Fibroblast of skin of right quadriceps (primary cell): ENCODE measurements at places on chromosomes 7 and 10.

GRCh38 chr7:936386-937054 lies 18.0 kb downstream of the ADAP1 start:
- peak; percentile 11 for DNase-seq

DNA sequence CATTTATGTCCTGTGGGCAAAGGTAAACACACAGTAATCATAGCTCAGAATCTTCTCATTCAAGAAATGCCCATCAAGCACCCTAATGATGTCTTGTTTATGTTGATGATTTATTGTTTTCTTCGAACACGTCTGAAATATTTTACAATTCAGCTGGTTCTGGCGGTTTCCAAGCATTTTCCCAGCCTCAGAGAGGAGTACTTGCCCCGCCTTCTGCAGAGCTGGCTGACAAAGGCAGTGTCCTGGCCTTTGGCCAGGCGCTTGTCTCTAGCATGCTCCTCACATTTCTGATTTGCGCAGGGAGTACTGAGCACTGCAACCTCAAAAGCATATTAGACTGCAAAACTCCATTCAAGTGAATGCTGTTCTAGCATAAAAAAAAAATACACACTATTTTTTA lies 314.2 kb upstream of the GNAI1 start:
- peak; percentile 72 for DNase-seq

DNA sequence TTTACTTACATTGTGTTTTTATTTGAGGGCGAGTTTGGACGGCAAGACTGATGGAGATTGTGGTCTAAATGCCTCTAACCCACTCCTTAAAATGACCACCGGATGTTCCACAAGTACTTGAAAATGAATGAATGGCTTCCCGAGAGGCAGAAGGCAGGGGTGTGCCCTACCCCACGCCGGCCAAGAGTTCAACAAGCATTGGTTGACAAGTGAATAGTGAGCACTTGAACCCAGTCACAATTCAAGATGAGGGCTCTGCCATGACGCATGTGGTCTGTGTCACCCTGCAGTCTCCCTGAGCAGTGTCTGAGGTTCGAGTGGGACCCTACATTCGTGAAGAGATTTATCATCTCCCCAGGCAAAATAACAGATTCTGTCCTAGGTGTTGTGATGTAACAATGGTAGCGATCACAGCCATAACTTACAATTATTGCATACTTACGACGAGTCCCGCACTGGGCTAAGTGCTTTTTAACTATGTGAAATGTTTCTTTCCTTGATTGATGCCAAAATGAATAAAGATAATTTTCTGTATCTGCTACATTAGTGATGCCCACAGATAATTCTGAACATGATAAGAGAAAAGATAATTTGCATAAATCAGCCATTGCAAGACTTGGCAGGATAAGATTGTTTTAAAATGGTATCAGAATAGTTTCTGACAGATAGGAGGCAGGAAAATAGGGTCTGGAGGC lies 305.4 kb downstream of the WDR37 start:
- DNase-seq = no peak

DNA sequence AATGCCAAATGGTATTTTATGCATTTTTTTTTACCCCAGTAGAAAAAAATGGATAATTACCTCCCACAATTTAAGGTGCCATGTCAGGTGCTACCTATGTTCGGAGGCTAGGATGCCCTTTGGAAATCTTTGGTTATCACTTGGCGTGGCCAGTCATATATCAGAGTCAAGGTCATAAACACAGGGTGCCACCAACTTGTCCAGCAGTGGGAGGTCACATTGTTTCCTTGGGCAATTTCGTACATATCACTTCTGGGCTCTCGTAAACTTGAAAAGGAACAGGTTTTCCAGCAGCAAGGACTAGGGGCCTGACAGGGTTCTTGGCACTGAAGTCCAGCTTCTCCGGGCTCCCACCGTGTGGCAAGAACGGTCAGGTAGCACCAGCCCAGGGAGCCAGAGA lies 48.0 kb upstream of the BHLHA15 start:
- no peak for DNase-seq
